ENCODE measurements at places on chromosomes 6 and 20.
A peak's percentile ranks its signal among the peaks of the same experiment; 100 is the strongest.

- H3K27ac ChIP-seq: no peak overlapping the region
- DNase-seq: no peak
These were observed 228.1 kb upstream of the CITED2 start for GRCh38 chr6:139602577-139602976.

DNA sequence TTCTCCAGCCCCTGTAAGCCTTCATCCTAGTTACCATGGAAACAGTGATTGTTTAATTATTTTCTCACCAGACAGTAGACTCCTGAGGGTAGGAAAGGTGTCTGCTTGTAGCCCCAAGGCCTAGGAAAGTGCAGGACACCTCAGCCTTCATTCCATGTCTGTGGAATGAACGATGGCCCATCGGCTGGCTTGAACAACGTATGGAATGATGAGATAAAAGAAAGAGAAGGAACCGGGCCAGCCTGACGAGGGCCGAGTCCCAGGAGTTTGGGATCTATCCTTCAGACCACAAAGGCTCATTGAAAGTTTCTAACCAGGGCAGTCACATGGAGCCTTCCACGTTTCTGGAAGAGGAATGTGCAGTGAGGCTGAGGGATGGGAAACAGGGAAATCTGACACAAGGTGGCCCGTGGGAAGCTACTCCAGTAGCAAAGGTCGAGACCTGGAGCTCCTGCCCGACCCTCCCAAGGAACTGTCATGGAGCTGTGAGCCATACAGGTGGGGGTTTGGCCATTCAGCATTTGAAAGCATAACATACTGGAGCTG lies 46.1 kb downstream of the PRDM1 start:
- DNase-seq: no peak
- peaks cover 20% of the 10 kb centered on the region for H3K4me1 ChIP-seq
- no peaks in the 10 kb centered on the region for H3K27me3 ChIP-seq
- no peak overlapping the region for H3K4me3 ChIP-seq
- no peaks in the 10 kb centered on the region for H3K36me3 ChIP-seq
- H3K27ac ChIP-seq: no peak overlapping the region

DNA sequence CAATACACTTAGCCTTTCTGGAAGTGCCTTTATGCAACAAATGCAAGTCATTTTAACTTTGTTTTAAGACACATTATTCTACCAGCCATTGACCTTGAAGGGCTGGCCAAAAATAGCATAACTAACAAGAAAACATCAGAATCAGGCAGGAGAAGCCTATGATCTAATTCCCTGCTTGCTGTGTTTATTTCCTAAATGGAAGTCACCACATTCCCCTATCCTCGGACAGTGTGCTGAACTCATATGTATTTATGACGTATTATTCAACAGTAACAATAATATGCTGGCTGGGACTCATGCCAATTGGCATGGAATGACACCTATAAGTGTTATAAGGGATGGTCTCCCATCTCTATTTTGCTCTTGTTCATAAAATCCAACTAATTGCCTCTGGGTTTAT lies 140.7 kb downstream of the MAP3K7 start:
- H3K4me3 ChIP-seq: no peak overlapping the region
- H3K27me3 ChIP-seq: no peaks in the 10 kb centered on the region
- no peaks in the 10 kb centered on the region for H3K4me1 ChIP-seq

DNA sequence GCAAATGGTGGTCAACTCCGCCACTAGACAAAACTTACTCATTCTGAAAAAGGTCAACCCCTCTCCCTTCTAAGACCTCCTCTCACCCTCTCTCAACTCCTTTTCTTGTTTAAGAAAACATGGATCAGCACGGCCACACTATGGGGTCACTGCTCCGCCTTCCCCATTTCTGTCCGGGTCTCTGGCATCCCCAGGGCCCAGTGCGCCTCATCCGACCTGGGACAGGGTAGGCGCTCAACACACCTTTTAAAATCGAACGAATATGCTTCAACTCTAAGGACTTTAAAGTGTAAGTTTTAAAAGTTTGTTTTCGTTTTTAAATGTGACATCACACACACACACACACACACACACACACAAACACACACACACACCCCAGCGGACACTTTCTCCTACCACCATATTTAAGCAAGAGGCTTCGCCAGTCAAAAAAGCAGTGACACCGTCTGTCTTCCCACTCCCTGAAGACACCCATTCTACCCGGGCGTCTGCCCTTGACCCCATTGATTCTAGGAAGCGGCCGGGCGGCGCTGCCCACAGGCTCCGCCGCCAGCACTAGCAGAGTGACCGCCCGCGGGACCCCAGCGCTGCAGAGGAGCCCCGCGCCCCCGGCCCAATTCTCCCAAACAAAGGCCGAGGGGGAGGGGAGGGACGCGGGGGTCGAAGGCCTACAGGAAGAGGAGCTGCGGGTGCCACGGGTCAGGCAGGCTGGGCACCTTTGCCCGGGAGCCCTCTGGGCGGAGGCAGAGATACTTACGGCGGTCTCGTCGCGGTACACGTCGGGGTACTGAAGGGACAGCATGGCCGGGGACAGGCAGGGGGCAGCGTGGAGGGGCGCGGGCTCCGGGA lies 568 bp downstream of the PREP start:
- H3K4me3 ChIP-seq: peak overlapping the region; percentile 99
- peak overlapping the region; percentile 78 for H3K27ac ChIP-seq
- peak; percentile 9 for DNase-seq
- H3K4me1 ChIP-seq: peaks cover 46% of the 10 kb centered on the region
- peaks cover 33% of the 10 kb centered on the region for H3K36me3 ChIP-seq

GRCh38 chr6:156934069-156934460 lies 156.9 kb downstream of the ARID1B start:
- peak overlapping the region; percentile 61 for H3K4me3 ChIP-seq
- no peaks in the 10 kb centered on the region for H3K36me3 ChIP-seq
- DNase-seq: no peak
- peak overlapping the region; percentile 80 for H3K27ac ChIP-seq
- peaks cover 19% of the 10 kb centered on the region for H3K4me1 ChIP-seq

DNA sequence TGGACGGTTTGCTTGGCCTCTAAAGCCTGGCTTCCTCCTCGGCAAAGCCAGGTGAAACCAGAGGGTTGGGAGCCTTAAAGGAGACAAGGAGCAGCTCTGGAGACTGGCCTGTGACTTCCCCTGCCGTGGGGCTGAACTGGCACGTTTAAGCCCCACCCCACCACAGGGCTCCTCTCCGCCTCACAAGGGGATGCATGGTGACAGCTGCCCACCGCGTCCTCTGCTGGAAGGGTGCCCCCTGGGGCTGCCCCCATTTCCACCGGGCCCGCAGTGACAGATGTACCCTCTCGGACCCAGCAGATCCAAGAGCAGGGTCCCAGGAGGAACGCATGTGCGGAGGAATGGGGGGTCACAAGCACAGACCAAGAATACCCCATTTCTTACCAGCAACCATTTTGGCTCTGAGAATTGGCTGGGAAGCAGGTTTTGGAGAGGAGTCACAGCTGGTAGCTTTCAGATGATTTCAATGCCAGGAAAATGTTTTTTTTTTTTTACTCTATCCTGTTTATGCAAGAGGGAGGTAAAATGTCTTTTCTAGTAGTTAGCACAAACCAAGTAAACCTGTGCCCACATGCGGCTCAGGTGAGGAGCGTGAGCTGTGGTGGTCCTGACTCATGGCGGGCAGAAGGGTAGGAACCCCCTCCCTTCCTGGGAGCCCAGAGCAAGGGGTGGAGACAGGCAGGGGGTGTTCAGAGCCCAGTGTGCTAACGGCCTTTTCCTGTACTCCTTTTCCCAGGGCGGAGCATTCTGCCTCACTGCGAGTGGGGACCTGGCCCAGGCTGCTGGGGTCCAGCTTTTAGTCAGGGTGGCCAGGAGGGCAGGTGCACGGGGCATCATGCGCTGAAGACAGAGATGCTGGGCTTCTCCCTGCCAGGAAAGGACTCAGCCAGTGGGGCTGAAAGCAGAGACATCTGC lies 33.0 kb downstream of the FRMD1 start:
- H3K27ac ChIP-seq: no peak overlapping the region
- H3K27me3 ChIP-seq: peaks cover 29% of the 10 kb centered on the region
- no peak for DNase-seq
- no peaks in the 10 kb centered on the region for H3K36me3 ChIP-seq

DNA sequence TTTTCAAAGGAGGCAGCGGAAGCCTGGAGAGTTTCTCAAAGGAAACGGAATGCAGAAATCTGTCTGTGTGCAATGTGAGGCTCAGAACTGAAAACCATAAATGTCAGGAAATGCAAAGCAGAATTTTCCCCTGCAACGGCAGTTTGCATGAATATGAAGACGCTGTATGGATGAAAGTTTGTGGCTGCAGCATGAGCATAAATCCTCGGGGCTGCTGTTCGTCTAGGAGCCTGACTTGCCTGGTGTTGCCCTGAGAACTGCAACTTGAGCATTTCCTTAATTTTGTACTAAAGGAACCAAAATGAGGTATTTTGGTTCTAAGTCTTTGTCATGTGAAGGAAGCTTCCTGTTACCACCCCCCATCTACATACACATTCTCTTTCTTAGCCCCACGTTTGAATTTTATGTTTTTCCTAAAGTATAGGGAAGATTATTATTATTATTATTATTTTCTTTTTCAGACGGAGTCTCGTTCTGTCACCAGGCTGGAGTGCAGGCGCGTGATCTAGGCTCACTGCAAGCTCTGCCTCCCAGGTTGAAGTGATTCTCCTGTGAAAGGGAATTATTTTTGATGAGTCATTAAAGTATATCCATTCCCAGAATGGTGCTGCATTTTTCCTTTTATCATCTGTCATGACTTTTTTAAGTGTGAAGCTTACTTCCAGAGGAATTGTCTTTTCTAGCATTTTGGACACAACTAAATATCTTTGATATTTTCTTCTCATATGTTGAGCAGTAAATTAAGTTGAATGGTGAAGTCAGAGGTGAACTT lies 33.1 kb downstream of the MTHFD1L start:
- DNase-seq: no peak
- H3K36me3 ChIP-seq: peaks cover 22% of the 10 kb centered on the region
- peaks cover 18% of the 10 kb centered on the region for H3K4me1 ChIP-seq
- H3K27me3 ChIP-seq: no peaks in the 10 kb centered on the region
- no peak overlapping the region for H3K4me3 ChIP-seq

Data from Calu3 (cell line).